ENCODE measurements at places on chromosomes 12 and 14.

DNA sequence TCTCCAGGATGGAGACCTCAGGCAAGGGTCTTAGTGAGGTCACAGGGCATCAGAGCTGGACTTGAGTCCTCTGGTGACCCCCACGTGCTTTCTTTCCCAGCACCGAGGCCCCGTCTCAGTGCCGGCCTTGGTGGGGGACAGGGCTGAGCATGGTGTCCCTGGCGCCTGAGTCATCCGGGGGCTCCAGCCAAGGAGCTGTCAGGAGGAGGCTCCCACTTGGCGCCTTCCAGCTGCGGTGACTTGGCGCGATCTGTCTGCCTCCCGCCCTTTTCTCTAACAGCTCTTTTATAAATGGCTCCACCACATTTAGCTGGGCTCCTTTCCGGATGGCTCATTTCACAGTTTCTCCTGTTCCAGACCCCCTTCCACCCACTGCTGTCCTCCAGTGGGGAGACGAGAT is 60.4 kb downstream of the PRMT8 start:
- no peak for DNase-seq

DNA sequence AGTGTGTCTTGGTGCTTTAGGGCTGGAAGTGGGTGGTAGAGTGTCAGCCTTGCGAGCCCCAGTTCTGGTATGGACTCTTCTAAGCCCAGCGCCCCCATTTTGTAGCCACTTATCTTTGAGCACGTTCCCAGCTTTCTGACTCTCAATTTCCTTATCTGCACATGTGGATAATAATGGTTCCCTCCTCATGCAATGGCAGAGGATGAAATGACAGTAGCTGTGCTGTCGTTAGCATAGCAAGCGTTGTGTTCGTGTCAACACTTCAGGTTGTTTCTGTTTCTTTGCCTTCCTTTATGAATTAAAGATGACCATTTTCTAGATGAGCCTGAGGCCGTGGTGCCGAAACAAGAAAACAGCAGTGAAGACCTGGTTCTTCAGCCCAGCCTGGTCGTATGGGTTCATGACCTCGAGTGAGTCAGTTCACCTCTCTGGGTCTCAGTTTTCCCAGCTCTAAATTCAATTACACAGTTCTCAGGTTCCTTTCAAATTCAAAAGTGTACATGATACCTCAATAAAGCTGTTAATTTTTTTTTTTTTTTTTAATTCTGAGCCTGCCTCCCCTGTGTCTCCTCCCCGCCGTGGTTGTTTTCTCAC is 233.0 kb downstream of the SLC41A2 start:
- no peak for DNase-seq

- DNase-seq, result no peak
Measured at GRCh38 chr12:131849700-131850553, 21.7 kb downstream of the MMP17 start.

DNA sequence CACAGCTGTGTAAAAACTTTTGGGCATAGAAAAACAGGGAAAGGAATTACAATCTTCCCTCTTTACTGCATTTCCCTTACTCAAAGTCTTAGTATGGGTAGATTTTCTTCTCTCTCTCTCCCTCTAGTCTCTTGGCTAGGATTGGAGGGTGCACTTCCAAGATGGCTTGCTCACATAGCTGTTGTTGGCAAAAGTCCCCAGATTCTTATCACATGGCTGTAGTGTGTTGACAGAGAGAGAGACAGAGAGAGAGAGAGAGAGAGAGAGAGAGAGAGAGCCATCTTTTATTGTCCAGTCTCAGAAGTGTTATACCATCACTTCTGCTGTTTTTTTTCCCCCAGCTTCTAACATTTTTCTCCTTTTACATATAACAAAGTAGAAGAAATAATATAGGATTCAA is 6.3 kb upstream of the OR4E2 start:
- DNase-seq, result no peak

DNA sequence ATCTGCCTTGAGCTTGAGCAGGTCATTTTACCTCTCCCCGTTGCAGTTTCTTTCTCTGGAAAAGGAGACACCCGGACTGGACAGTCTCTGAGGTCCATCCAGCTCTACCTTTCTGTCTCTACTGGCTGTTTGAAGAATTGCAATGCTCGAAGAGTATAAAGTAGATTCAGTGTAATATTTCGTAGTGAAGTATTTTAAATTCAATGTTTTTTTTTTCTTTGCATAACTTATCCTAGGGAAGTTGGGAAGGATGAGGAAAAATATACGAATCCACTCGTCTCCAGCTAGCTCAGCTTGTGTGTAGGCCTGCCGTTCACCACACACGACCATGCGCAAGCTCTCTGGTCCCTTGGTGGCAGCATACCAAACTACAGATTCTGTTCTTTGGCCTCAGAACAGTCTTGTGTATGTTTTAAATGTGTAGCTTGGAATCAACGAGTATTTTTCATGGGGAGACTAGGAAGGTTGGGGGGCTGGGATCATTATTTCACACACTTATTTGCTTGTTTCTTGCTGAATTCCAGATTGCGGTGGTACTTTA is 307.9 kb downstream of the CACNA1C start:
- no peak for DNase-seq

DNA sequence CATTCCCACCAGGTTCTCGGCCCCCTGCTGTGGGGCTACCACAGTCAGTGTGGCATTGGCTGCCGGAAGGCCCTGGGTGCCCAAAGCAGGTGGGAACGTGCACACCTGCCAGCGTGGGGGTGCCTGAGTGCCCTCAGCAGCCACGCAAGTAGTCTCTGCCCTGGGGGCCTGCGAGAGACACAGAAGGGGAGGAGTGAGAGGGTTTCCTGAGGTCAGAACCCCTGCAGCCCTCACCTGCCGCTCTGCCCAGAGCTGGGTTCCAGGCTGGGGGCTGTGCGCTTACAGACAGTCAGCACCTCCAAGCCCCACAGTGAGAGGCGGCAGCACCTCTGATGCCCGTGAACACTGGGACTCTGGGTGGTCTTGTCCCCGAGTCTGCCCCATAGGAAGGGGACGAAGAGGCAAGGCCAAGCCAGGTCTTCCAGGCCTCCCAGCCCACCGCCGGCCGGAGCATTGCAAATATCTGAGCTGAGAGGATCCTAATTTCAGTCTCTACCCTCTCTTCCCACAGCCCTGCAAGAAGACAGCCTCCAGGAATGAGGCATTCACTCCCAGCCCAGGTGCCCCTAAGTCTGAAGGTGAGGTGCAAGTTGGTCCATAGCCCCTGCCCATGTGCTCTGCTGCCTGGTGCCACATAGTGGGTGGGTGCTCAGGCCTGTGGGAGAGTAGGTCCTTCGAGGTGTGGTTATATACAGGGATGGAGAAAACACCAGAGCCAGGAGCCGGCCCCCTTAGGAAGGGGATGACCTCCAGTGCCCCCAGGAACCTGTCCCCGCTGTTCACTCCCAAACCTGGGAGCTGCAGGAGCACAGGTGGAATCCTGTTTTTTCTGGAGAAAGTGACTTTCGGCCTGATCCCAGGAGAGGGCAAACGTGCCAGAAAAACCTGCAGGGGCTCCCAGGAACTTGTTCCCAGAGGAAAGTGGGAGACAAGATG is 291.1 kb upstream of the RTL1 start:
- DNase-seq, result no peak

DNA sequence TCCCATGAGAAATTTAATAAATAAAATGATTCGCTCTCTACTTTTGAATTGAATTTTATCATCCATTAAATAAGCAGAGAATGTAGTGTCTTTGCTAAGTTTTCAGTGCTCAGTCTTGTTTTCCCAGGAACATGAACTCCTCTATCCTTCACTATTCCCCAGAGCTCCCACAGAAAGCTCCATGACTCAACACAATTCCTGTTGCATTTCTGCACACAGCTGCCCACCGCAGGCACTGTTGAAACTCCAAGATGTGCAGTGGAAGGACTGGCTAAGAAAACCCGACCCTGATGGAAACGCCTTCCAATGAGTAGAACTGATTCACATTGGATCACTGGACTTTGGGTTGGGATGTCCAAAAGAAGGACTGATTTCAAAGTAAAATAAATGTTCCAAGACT is 202.4 kb upstream of the AMIGO2 start:
- DNase-seq, result no peak

DNA sequence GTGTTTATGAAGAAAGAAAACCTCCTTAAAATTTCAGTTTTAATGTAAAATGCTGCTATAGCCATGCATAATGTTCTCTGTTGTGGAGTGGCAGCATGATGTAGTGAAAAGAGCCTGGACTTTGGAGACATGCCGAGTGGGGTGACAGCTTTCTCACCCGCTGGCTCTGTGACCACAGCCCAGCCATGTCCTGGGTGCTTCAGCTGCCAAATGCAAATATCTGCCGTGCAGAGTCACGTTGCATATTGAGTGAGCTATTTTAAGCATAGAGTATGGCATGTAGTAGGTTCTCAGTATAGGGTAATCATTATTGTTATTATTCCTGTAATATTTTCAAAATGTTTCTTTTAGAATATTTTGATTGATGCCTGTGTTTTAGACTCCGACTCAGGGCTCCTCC is 15.5 kb upstream of the TCTN2 start:
- no peak for DNase-seq

DNA sequence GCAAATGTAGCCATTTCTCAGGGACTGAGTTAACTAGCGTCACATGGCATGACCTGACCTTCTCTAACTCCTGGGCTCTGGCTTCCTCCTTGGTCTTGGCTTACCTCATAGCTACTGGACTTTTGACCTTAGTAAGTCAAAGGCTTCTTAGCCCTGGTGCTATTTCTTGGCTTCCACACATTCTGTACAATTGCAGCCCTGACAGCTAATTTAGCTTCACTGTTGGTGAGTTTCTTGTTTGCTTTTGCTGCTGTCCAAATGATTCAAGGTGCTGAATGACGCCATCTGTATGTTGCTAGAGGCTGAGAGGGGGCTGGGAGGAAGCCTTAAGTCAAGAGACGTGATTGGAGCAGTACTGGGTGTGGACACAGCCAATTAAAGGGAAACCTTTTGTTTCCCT is 202.7 kb downstream of the PRKD1 start:
- no peak for DNase-seq

- no peak for DNase-seq
Measured at GRCh38 chr12:128009108-128009507, 257.9 kb upstream of the TMEM132C start.

- no peak for DNase-seq
Measured at GRCh38 chr12:98402091-98402490, 113.3 kb upstream of the TMPO start.

GRCh38 chr12:131929581-131930456 is 743 bp downstream of the PUS1 start:
- peak; percentile 17 for DNase-seq

- DNase-seq, result no peak
Measured at GRCh38 chr12:70255311-70255710, 12.1 kb downstream of the CNOT2 start.

DNA sequence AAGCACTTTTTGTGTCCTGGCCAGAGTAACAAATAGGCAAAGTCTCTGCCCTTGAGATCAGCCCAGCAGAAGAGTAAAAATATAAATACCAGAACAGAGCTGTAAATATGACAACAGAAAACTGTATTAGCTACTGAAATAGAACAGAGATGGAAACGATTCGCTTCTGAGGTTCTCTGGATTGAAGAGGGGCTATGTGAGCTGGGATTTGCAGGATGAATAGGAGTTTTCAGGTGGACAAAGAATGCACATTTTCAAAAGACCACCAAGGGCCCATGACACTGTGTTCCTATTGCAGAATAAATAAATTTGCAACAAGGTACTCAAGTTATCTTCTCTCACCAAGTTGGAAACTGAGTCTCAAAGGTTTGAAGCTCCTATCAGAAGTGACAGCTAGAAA is 176.6 kb downstream of the BCL11B start:
- DNase-seq, result no peak

DNA sequence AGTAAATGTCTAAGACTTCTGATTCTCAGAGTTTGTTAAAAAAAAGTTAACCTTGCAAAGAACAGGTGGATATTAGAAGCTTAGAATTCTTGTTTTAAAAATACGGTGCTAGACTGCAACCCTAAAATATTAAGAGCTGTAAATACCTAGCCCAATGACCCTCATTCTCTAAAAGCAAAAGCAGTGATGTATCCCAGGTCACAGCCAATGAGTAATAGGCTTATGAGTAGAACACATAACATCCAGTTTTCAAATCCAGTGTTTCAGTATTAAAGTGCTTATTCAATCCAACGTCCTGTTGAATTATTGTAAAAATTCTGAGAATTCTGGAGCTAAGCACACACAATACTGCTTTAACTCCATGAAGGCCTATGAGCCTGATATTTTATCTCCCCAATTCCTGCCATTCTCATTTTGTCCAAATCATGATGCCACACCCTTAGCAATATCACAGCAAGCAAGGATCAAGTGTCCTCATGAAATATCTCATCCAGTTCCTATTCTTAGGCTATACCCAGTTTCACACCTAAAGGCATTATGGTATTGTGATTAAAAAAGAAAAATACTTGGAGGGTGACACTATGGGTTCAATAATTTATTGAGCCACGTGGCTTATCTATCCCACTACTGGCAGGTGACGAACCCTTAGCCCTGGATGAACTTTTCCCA is 15.3 kb upstream of the ARID4A start:
- no peak for DNase-seq

GRCh38 chr12:54935235-54935951 is 49.2 kb downstream of the TESPA1 start:
- peak; percentile 71 for DNase-seq

- DNase-seq, result no peak
Measured at GRCh38 chr14:38838979-38839323, 264.1 kb downstream of the SEC23A start.

DNA sequence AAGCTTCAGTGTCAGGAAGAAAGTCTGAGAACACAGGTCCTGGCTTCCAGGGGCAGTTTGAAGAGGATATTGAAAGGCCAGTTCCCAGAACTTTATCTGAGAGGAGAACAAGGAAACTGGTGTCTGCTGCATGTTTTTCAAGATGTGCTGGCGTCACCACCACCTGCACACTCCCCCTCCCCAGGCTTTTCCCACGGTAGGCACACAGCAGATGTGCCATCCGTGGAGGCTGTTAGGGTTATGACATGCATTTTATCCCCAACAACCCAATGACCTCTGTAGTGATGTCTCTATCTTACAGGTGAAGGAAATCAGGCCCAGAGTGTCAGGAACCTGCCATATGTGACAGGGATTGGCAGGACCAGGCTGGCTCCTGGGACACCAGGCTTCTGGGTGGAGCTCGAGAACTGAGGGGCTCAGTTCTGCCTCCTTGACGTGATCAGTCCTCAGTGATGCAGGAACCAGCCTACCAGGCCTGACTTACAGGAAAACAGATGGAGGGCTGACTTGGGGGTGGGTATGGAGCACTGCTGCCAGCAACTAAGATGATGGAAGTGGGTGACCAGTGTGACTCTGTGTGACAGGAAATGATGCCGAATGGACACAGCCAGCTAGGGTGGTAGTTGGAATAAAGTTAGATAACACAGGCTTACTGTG is 16.8 kb downstream of the SLC25A47 start:
- no peak for DNase-seq

GRCh38 chr12:101777485-101777884 is 38.2 kb upstream of the SYCP3 start:
- DNase-seq, result no peak

Measured in CD4-positive, alpha-beta T cell (primary cell).